ENCODE measurements at places on chromosomes 6 and 20. TPM values are rescaled to one million over a fixed set of nuclear protein-coding genes. Genes with fewer than 3 reads are reported as not detected.

The DAAM2 gene
- total RNA-seq: not detected

The CNKSR3 gene
- total RNA-seq: 0.94 TPM

The NKX2-4 gene
- total RNA-seq: not detected

The OR2H2 gene
- not detected for total RNA-seq

The HLA-DRB1 gene
- total RNA-seq: 10.9 TPM

The WFDC5 gene
- not detected for total RNA-seq

The SLC35B2 gene
- total RNA-seq: 32.6 TPM

The FAXC gene
- total RNA-seq: not detected

The PROCR gene
- 3.8 TPM for total RNA-seq

The GPX5 gene
- not detected for total RNA-seq

The MAP3K5 gene
- 11.0 TPM for total RNA-seq

The BMP6 gene
- not detected for total RNA-seq

The CRIP3 gene
- 1.2 TPM for total RNA-seq

The ZC3H12D gene
- 89.8 TPM for total RNA-seq

The TBX18 gene
- not detected for total RNA-seq

The MYT1 gene
- total RNA-seq: not detected
